Left lung (tissue), 14 donors: ENCODE measurements at places on chromosomes 12 and 14. TPM values are rescaled to one million over a fixed set of nuclear protein-coding genes. Genes with fewer than 3 reads are reported as not detected.

DNA sequence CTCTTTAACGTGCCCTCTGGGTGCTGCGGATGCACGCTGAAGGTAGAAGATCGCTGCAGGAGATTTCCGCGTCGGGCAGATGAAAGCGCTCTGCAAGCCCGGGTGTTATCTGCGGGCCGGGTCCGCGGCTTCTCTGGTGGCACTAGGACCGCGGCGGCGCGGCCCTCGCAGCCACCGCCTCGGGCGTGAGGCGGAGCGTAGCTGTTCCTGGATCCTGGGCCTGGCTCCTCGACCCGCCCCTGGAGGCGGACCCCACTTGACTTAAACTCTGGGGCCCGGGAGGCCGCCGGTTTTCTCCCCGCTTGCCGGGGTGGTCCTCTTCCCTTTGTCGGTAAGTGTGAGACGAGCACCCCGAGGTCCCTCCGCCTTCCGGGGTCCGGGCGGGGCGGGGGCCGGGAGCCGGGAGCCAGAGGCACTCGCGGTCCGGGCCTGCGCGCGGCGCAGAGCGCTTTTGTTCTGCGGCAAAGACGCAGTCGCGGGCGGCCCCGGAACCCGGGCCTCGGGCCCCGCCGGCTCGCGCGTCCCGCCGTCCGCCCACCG is at the start of gene RESF1:
Gene RESF1, plus strand, starts transcription at position 255 of the 540 bp plus-strand sequence. CDS start 21,541 bp downstream, outside the sequence.
- DNase-seq = peak; percentile 98

- DNase-seq = no peak
Measured at GRCh38 chr12:32446316-32447119, 47.2 kb downstream of the FGD4 start.

DNA sequence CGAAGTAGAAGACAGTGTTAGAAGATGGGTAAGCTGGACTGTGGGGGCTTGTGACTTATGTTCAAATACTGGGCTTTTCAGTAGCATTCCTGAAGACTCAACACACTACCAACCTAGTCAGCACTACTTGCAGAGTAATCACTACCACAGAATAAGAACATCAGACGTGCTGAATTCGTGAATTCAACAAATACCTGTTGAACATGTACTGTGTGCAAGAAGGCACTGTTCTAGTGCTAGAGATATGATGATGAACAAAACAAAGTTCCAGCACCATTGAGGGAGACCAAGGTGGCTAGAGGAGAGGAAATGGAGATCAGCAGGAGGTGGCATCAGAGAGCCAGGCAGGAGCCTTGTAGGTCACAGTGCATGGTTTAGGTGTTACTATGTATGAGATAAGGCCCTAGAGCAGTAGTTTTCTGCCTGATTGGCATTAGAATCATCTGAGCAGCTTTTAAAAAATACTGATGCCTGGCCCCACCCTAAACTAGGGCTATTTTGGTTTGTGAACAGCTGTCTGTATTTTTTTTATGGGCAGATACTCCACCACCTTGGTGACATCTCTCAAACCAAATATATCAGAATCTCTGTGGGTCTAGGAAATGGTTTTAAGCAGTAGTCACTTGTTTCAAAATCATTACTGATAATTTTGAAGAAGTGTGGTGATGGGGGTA is 26.8 kb downstream of the FERMT2 start:
- no peak for DNase-seq

- no peak for DNase-seq
Measured at GRCh38 chr12:93056971-93057535, 128.0 kb upstream of the EEA1 start.

DNA sequence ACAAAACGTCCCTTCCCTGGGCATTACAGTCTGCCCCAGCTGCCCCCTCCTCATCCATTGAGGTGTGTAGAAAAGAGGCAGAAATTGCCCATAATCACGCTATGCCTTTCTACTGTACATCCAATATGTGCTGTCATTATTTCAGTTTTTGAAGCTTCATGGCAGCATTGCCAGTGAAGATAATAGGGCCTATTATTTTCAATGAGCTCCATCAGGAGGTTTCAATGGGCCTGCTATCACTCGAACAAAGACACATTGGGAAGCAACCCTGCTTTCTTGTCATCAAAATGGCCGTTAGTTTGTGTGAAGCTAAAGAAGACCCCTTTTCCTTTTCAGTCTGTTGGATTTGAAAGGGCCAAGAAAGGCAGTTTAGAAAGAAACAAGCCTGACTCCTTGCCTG is 653.8 kb downstream of the NOVA1 start:
- DNase-seq = no peak

DNA sequence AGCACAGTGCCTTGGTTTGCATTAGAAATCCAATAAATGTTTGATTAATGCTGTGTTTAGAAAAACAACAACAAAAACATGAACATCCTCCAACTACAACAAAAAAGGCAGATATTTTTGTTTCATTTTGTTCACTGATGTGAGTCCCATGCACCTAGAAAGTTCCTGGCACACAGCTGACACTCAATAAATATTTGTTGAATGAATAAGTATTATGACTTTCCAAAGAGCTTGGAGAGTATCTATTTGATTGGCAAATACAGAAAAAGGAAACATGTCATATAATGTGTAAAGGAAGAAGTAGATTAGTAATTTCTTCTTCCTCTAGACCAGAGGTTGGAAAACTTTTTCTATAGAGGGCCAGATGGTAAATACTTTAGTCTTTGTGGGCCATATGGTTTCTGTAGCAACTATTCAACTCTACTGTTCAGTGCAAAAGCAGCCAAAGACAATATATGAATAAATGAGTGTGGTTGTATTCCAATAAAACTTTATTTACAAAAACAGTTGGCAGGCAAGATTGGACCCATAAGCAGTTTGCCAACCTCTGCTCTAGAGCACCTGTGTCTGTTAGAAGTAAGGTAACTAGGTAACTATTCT is 312.3 kb upstream of the DIO2 start:
- no peak for DNase-seq

Gene RNASE11
- total RNA-seq = not detected

Gene PTPN6
- total RNA-seq = 145 TPM

Gene NEUROD4
- total RNA-seq = not detected
